ENCODE measurements at places on chromosomes 13 and 19.
A peak's percentile ranks its signal among the peaks of the same experiment; 100 is the strongest.

DNA sequence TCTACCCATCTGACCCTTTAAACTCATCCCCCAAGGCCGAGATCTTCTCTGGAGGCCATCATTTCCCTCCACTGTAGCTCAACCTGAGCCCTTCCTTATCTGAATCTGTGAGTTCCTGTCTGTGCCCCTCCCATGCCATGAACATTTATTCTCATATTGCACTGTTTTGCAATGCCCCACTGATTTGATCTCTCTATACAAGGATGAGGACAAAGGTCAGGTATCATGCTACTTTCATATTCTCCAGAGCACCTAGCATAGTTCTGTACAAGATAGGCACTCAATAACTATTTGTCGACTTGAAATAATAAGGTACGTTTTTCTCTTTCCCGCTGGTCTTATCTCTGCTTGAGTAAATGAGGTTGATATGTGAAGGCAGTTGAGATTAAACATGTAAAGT lies 135.5 kb downstream of the KLF5 start:
- no peak for DNase-seq

DNA sequence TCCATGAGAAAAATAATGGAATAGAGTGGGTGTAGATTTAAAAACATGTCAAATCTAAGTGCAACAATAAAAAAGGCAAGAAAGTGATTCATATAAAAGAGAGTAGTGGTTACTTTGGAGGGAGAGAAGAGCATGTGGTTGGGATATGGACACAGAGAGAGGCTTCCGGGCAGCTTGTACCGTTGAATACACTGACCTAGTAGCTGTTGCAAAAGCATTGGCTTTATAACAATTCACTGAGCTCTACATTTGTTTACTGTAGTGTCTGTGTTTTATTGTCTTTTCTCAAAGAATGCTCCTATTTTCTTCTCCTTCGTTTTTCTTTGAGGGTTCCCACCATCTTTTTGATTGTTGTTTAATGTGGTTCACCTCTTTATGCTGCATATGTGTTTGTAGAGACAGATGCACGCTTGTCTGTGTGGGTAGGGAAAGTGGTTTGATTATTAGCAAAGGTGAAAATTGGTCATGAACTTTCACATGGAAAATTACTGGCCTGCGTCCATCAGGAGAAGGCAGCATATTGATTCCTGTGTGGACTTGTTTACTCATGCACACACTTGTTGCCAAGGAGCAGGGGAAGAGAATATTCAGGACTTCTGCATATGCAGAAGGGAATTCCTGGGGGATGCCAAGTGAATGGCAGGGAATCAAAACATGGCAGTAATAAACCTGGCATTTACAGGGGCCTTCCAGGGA lies 29.9 kb upstream of the IRS2 start:
- DNase-seq: no peak

DNA sequence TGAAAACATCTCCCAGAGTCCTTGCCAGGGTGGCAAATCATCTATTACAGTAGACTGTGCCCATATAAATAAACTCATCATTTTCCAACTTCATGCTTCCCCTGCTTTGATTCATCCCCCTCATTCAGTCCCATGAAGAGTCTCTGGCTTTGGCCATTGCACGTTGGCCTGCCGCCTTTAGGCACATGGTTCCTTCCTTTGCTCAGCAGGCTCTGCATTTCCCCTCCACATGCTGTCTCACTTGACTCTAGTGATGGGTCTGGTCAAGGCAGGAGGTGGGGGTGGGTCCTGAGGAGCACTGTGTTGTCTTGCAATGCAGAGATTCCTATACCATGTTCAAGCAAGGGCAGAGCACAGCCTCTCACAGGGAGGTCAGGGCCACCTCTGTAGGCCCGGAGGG lies 48.8 kb upstream of the ARGLU1 start:
- DNase-seq: no peak

GRCh38 chr19:46192992-46193650 lies 36.4 kb upstream of the IGFL1 start:
- DNase-seq: no peak

DNA sequence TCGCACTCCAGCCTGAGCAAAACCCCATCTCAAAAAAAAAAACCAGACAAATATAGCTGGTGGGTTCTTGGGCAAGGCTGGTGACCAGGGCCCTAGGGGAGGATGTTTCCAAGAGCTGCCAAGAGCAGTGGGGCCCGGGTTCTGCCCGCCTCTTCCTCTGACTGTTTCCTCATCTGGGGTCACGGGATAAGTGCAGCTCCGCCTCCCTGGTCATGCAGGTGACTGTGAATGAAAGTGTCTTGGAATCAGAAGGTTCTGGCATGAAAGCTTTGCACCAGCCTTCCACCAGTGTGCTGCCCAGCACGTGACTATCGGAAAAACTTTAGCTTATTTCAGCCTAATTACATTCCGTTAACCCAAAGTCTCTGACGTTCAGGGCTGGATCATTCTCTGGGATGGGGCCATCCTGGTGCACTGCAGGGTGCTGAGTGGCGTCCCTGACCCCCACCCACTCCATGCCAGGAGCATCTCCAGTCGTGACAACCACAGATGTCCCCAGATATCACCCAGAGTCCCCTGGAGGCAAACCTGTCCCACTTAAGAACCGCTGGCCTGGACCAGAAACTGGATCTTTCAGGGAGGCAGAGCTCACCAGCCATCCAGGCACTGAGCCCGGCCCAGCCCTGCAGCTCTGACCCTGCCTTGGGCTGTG lies 85.6 kb downstream of the GNG7 start:
- DNase-seq: no peak

- DNase-seq: no peak
Measured at GRCh38 chr13:109680930-109681329, 105.5 kb downstream of the IRS2 start.

DNA sequence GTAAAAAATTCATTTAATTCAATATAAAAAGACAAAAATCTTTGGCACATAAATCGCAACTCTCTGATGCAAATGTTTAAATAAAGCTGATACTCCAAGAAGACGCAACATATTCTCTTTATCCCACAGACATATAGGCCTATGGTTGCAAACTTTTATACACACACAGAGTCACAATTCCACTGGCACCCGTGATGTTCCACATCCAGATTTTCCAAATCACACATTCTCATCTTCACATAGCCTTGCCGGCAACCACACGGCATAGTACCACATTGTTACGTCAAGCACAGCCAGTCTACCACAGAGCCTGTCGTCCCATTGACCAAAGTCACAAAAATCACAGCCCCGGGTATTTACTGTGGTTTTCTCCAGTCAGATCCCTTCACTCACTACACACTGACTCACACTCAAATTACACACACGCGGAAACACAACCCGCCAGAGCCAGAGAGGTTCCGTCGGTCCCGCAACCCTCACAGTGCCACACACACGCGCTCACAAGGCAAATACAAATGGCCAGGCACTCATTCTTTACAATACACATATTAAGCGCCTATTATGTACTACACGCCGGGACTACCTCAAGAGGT lies 546 bp upstream of the ZNF546 start:
- peak; percentile 25 for DNase-seq

DNA sequence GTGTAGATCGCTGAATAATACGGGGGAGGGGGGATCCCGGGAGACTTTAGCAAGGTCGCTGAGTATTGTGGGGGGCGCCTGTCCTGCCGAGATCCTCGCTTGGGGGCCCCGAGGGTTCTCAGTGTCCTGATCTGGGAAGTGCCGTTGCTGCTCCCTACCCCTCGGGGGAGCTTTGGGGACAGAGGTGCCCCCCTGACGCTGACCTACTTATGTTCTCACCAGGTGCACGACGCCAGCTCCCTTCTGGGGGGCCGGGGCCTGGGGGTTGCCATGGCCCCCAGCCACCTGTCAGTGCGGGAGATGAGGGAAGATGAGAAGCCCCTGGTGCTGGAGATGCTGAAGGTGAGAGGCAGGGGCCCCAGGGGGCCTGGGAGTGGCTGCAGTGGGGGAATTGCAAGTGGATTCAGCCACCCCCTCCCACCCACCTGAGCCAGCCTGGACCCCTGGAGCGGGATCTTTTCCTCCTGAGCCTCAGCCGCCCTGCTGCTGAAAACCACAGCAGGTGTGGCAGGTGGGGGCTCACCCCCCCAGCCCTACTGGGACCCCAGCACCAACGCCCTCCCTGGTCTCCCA lies 537 bp downstream of the NAT14 start:
- DNase-seq: no peak

GRCh38 chr13:81395368-81395767 lies 1054.4 kb upstream of the SPRY2 start:
- DNase-seq: no peak

GRCh38 chr13:81211713-81212112 lies 870.8 kb upstream of the SPRY2 start:
- DNase-seq: no peak
